ENCODE measurements at places on chromosomes 12 and 14.

- no peak for DNase-seq
Measured at GRCh38 chr14:73238424-73238852, 1.1 kb downstream of the PAPLN start.

DNA sequence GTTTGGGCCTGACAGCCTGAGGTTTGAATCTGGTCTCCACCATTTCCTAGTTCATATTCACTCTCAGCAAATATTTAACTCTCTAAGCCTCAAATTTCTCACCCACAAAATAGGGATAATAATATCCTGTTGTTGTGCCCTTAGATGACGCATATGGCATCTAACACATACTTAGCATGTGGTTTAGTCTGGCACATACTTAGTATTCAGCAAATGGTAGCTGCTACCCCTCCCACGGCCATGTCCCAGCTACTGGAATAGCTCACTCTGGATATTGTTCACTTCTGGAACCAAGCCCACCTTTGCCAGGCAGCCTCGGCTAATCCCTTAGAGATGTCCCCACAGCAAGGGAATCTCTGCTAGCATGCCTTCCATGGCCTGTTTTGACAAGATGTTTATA is 53.3 kb downstream of the BICD1 start:
- DNase-seq: no peak

DNA sequence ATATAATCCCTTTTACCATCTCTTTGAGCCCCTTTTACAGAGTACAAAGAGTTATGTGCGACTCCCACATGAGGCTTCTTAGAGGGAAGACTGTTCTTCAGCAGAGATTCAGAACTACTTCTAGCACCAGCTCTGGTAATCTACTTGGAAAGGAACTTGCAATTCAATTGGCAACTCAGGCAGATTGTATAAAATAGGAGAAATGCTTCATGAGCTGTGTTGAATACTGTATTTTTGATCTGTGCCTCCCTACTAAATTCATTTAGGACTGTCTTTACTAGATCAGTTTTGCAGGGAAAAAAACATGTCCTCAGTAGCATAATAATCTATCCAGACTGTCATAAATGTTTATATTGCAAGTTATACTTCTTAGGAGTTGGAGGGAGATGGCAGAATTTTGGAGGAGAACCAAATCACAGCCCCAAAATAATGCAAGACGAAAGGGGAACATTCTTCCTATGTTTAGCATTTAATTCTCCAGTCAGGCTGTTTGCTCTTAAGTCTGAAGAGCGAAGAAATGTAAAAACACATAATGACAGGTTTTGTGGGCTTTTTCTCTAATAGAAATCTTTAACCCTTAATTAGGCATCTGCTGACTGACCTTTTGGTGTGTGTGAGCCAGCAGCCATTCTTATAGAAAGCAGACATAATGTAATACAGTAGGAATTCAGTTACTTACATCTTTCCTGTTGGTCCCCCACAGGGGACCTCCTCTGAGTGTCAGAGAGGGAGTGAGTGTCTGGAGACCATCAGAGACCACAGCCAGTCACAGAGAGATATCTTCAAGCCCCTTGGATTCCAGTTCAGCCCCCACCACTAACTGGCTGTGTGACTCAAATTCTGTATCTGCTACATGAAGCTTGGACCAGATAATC is 3.9 kb downstream of the ANO4 start:
- DNase-seq: no peak

GRCh38 chr12:19248929-19249602 is 119.5 kb downstream of the PLEKHA5 start:
- DNase-seq: no peak

- no peak for DNase-seq
Measured at GRCh38 chr14:58866391-58866790, 228.6 kb downstream of the DACT1 start.

DNA sequence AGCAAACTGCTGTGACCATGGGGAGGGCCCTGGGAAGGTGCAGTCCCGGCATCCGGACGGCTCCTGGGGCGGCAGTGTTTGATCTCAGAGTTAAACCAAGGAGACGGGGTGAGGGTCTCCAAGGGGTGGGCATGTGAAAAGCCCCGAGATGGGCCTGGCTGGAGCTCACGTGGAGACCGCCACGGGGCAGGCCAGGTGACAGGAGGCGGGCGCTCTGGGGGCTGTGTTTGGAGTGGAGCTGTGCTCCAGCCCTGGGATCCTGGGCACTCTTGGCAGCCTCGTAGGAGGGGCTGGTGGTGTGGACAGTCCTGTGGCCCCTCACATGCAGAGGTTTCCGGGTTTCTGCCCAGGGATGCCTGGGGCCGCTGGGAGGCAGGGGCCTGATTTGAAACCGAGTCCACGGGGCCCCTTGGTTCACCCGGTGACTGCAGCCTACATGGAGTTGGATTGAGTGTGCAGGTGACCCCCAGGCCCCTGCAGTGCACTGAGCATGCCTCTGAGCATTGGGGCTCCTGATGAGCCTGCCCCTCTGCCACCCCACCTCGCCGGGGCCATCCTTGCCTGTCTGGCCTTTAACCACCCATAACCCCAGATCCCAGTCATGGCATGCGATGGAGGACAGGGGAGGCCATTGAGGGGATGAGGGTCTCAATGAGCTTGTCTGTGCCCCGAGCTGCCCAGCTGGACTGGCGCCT is 8.4 kb downstream of the KIF26A start:
- no peak for DNase-seq

- no peak for DNase-seq
Measured at GRCh38 chr12:80504389-80505163, 60.5 kb downstream of the PTPRQ start.
